ENCODE measurements at places on chromosomes 1 and 21.

DNA sequence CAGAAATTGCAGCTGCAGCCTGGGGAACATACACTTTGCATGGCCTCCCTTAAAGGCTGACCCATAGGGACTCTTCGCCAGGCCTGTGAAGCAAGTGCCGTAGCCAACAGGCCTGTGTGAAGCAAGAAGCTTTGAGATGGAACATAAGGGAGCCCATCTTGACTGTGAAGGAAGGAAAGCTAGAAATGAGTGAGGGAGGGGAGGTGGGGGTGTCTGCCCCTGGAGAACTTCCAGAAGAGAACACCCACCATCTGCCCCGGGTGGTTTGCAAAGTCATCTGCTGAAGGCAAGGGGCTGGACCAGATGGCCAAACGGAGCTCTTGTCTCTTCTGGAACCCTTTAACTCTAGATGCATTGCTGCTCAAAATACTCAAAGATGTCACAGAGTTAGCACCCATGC lies 103.3 kb upstream of the GRIK3 start:
- DNase-seq: no peak

DNA sequence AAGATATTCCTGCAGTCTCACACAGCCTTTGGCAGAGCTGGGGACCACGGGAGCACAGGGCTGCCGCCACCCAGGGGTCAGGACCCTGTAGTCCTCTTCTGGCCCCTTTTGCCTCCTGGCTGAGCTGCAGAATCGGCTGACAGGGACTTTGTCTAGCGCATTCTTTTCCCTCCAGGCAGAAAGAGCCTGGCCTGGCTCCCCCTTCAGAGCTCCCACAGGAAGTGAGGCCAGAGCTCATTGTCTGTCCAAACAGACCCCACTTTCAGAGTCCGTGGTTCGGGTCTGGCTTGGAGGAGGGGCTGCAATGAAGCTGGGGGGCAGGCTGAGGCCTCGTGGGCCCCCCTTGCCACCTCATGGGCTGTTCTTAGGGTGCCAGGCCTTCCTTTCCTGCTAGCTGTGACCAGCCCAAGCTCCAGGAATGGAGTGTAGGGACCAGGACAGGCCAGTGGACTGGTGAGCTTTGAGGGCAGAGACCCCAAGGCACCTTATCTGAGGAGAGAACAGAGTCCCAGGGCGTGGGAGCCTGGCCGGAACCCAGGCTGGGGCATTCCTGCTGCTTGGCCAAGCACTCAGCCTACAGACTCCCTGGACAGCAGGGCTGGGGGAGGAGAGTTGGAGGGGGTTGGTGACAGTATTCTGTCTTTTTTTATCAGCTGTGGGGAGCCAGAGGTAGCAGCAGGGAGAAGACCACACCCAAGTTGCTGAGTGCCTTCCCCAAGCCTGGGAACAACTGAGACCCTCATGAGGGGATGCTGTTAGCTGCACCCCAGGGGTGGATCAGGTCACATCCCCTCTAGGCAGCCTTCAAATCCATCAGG lies 4.7 kb downstream of the CELSR2 start:
- DNase-seq: no peak

DNA sequence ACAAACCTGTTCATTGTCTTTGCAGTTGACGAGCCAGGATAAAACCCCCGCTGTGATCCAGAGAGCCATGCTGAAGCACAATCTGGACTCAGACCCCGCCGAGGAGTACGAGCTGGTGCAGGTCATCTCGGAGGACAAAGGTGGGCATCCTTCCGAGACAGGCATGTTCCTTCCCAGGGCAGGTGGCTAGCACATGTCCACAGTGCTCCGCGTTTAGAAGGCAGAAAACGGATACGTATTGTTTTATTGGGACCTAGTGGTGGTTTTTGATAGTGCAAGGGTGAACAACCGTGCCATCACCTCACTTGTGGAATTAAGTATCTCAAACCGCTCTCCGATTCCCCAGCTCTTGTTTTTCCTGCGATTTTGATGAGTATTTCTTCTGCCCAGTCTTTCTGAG lies 115.3 kb downstream of the COLGALT2 start:
- DNase-seq: no peak

- DNase-seq: no peak
Observed at GRCh38 chr1:77876884-77877283, 11.5 kb upstream of the NEXN start.

- no peak for DNase-seq
Observed at GRCh38 chr1:89761901-89762300, 58.9 kb upstream of the LRRC8D start.

GRCh38 chr1:93817819-93818569 lies 61.0 kb downstream of the DNTTIP2 start:
- DNase-seq: no peak

DNA sequence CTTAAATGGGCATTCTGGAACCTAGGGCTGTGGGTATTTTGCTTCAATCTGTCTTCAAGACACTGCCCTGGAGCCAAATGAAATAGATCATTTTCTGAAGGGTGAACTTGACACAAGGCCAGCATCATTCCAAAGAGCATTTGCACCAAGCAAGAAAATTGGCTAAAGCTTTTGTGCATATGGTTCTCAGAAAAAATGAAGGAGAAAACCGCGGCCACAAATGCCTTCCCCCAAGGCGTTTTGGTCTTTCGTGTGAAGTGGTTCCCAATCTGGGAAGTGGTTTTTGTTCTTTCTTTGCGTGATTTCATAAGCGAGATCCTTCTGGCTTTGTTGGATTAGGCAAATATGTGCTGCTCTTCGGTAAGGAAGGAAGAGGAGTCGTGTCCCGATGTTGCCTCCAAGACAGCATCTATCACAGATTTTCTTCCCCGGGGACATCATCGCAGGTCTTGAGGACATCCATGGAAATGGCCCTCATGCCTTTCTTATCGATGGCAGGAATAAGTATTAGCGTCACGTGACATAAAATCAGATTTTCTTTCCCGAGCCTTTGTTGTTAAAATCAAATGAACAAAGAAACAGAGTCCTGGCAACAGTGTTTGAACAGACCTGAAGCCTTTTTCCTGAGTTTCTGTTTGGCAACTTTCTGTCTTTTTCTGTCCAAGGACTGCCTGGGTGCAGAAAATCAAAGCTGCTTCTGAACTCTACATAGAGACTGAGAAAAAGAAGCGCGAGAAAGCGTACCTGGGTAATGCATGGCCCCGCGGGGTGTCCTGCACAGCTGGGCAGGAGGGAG lies 31.0 kb downstream of the ATP5PO start:
- no peak for DNase-seq

GRCh38 chr1:150841626-150842025 lies 33.6 kb upstream of the CTSK start:
- no peak for DNase-seq

DNA sequence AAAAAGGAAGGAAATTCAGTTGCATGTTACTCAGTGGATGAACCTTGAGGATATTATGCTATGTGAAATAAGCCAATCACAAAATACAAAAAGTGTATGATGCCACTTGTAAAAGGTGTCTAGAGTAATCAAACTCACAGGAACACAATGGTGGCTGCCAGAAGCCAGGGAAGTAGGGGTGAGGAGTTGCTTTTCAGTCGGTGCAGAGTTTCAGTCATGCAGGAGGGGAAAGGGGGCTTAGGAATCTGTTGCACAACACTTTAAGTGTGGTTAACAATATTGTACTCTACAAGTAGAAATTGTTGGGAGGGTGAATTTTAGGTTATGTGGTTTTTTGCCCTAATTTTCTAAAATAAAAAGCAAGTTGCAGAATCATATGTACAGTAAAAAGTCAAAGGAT lies 184.2 kb upstream of the RAB4A start:
- no peak for DNase-seq

GRCh38 chr1:187987236-187987776 lies 1158.6 kb downstream of the PLA2G4A start:
- no peak for DNase-seq

GRCh38 chr1:228933753-228934152 lies 198.5 kb downstream of the RHOU start:
- no peak for DNase-seq

DNA sequence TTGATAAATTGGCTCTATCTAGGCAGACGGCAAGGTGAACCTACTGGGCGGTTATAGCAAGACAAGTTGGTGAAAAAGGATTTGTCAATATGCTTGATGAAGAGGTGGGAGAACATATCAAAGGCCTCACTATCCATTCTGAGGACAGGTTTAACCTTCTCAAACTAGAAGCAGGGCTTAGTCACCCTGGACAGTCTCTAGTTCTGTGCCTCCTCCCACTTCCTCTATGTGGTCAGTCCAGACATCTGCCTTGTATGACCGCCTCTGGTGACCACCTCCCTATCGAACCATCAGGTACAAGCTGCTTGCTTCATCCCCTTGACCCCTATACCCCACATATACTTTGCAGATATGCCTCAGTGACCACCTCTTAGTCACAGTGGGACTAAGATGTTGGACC lies 2.3 kb upstream of the SCYL3 start:
- no peak for DNase-seq

GRCh38 chr1:78543941-78544643 lies 53.3 kb downstream of the PTGFR start:
- no peak for DNase-seq

DNA sequence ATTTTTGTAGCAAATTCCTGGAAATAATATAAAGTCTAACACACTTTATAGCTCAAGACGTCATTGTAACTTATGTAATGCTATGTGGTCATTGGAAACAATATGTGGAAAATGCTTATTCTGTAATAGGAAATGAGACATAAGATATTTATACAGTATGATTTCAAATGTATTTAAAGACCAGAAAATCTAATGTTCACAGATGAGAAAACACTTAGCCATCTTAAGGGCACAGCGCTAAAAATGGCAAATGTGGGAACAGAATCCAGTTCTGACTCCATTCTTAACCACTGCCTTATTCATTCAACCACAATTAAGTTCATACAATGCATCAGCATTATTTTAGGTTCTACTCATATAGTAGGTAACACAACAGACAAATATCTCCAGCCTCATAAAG lies 12.5 kb downstream of the CSDE1 start:
- no peak for DNase-seq

GRCh38 chr1:960363-961131 lies at the start of gene KLHL17:
Gene KLHL17 (plus strand): TSS chr1:960584. CDS start chr1:960694, 110 bp downstream.
- peak; percentile 10 for DNase-seq

- DNase-seq: no peak
Observed at GRCh38 chr1:232894436-232894835, 56.0 kb upstream of the NTPCR start.

GRCh38 chr1:197776351-197777105 lies 1.2 kb upstream of the DENND1B start:
- DNase-seq: no peak

GRCh38 chr1:9649769-9650168 lies 1.8 kb upstream of the PIK3CD start:
- DNase-seq: no peak

GRCh38 chr1:118556936-118557335 lies 371.9 kb upstream of the SPAG17 start:
- DNase-seq: no peak
